ENCODE measurements at places on chromosomes 11 and 22.

DNA sequence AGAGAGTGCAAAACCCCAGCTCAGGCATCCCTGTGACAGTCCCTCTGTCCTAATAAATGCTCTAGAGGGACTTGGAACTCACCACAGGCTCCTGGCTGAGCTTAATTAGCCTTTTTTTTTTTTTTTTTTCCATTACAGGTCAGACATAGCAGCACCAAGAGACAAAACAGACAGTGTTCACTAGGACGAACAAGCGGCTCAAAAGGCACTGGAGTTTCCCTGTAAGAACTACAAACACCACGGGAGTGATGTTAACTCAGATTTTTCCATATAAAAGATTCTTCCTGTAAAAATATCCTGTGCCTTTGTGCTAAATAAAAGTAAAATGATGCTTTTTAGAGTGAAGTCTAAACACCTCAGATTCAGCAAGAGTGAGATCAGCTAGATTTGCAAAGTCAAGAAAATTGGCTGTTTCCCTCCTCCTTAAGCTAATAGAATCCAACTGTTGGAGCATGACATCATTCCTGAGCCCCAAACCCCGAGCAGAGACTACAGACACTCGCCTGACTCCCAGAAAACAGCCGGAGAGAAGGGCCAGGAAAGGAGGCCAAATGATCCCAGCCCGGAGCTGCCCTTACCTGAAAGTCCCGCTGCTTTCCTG lies 101.0 kb upstream of the AKIP1 start:
- DNase-seq = no peak

DNA sequence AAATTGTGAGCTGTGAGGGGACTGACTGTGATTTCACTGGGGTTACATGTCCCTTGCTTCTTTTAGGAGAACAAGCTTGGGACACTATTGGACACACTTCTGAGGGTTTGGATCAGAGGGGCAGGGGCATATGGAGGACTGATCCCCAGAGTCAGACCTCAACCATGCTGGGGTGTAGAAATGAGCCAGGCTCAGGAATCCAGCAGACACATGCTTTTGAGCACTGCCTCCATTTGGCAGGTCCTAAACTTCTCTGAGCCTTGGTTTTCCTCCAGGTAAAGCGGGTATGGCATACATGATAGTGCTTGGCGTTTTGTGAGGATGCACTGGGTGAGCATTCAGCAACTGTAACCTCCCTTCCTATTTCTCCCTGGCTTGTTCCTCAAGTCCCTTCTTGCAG lies 74.7 kb downstream of the ADAMTS15 start:
- DNase-seq = no peak

- no peak for DNase-seq
These were observed 797 bp upstream of the B3GAT3 start for GRCh38 chr11:62622476-62623089.

- DNase-seq = no peak
These were observed 16.3 kb upstream of the CABP2 start for GRCh38 chr11:67539550-67539949.

DNA sequence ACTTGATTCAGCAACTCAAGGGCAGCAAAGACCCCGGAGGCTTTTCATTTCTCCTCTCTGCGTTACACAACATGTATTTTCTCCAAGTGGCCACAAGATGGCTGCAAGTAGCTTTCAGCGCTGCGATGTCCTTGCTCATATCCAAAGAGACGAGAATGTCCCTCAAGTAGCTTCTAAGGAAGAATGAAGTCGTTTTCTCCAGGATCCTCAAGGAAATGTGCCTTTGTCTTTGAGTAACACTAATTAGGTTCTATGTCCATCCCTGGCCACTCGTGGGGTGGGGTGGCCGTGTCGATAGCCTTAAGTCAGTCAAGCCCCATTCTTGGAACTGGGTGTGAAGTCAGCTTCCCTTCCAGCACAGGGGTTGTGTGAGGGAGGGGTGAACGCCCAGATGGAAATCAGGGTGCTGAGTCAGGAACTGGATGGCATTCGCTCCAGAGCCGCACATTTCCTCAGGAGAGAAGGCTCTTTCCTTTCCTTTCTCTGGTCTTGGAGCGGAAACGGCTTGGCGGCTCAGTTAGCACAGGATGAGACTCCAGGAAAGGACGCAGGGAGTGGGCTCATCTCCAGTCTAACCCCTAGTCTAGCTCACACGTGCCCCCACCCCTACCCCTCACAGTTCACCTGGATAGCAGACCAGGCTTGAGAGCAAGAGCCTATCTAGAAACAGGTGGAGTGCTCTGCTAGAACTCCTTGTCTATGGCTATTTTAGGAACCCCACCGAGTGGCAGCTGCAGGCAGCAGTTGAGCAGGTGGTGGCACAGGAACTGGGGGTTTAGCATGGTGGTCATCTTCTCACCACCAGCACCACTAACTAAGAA lies 44.3 kb downstream of the NNMT start:
- peak; percentile 16 for DNase-seq

DNA sequence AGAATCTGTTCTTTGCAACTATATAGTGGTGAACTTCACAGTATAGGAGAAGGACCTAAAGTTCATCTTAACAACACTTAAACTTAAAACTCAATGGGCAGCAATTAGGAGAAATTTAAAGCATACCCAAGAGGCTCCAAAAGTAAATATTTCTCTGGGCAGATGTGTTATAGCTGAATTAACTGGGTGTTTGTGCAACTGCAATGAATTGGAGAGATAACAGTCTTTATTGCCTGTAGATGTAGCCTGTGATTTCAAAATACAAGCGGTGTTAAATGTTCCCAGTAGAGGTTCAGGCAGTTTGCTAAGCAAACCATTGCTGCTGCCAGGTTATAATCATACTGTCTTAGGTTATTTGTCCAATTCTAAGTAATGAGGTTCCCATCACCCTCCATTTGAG lies 294.1 kb upstream of the MTNR1B start:
- no peak for DNase-seq

- DNase-seq = no peak
These were observed 50.4 kb downstream of the GDPD4 start for GRCh38 chr11:77250881-77251640.

- DNase-seq = peak; percentile 81
These were observed 13.1 kb downstream of the EEF1G start for GRCh38 chr11:62560566-62561103.

- DNase-seq = no peak
These were observed 226.3 kb downstream of the DSCAML1 start for GRCh38 chr11:117570701-117571100.

- DNase-seq = no peak
These were observed 43.8 kb downstream of the NEU3 start for GRCh38 chr11:75032550-75032935.

GRCh38 chr11:116217006-116217405 lies 555.8 kb downstream of the BUD13 start:
- peak; percentile 27 for DNase-seq

DNA sequence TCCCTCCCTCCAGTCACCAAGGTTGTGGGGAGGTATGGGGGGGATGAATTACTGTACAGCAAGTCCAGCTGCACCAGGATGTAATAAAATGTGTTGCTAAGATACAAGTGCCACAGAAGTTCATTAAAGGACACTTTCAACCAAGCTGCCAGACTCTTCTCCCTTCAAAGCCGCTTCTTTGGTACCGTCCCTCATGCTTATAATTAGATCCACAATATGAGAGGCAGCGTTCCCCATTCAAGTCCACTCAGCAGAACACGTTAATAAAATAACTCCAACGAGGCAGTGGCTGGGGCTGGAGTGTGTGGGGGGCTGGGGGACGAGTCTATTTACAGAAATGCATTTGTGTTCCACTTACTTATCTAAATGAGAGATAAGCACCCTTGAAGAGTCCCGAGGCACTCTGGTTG lies 14.7 kb downstream of the PHF21B start:
- no peak for DNase-seq

GRCh38 chr22:37400719-37401118 lies 26.6 kb downstream of the ELFN2 start:
- DNase-seq = no peak

DNA sequence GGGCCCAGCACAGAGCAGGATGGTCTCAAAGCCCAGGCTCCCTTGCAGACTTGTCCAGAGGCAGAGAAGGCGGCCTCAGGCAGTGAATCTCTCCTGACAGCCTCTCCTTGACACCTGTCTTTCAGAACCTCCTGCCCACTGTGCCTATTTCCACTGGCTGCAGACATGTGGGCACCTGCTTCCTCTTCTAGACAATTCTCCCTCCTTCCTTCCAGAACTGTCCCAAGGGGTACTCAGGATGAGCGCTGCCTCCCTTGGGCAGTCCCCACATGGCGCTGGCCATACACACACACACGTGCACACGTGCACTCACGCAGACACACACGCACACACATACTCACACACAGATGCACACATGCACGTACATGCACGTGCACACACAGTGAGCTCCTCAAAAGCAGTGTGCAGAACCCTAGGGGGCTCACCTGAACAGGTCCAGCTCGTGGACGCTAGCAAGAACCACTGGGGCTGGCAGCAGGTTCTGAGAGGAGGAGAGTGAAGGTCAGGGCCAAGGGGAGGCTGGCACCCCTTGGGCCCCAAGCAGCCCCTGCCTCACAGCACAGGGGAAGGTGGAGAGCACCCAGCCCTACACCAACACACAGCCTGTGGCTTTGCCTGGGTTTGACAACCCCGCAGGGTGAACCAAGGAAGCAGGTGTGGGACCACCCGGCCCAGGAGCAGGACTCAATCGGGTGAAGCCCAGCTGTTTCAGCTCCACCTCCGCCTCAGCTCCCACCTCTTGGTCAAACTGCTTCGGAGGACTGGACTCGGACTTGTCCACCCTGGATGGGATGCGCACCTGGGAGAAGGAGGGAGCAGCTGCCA lies 8.1 kb upstream of the PLXNB2 start:
- DNase-seq = no peak

DNA sequence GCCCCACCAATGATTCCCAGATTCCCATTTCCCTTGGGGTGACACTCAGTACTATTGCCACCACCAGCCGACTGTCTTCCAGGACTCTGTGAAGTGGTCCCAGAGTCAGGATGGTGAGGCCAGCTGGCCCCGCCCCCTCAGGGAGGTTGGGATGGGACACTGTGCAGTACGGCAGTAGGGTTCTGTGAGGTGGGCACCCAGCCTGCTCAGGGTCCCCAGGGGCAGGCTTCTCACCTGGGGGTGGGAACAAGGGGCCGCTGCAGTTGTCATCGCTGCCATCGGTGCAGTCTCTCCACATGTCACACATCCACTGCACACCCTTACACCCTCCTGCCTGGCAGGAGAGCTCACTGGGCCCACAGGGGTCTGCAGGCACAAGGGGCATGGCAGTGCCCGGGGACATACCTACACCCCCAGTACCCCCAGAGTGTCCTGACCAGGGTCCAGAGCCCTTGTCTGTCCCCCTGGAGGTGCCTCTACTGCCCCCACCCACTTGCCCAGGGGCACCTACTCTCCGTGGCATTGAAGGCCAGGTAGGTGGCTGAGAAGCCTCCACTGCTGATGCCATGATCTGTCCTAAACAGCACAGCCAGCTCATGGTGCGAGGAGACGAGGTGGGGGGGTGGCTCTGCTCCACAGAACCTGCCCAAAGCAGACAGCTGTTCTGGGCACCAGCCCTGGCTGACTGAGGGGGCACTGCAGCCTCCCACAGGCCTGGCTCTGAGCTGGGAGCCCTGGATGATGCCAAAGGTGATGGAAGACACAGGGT lies 1.9 kb upstream of the C1QTNF5 start:
- DNase-seq = no peak

- DNase-seq = no peak
These were observed 24.9 kb downstream of the USH1C start for GRCh38 chr11:17519061-17519885.

GRCh38 chr11:125343086-125343717 lies 152.9 kb downstream of the FEZ1 start:
- DNase-seq = no peak

- DNase-seq = no peak
These were observed 1145.1 kb downstream of the LRRC4C start for GRCh38 chr11:40314327-40314726.

- no peak for DNase-seq
These were observed 38.3 kb upstream of the TFIP11 start for GRCh38 chr22:26550498-26551033.

- no peak for DNase-seq
These were observed 12.7 kb downstream of the MFNG start for GRCh38 chr22:37473437-37473946.

GRCh38 chr11:20022363-20023081 lies 137.8 kb downstream of the DBX1 start:
- no peak for DNase-seq

- no peak for DNase-seq
These were observed 105.9 kb downstream of the TRPC6 start for GRCh38 chr11:101477926-101478325.

GRCh38 chr11:64059339-64060140 lies 23.8 kb downstream of the FLRT1 start:
- DNase-seq = no peak

GRCh38 chr11:112615238-112615637 lies 346.0 kb upstream of the NCAM1 start:
- DNase-seq = no peak

- no peak for DNase-seq
These were observed 91.9 kb upstream of the BID start for GRCh38 chr22:17866127-17866526.

- no peak for DNase-seq
These were observed 6.7 kb downstream of the JOSD1 start for GRCh38 chr22:38694049-38694448.

- DNase-seq = no peak
These were observed 46.4 kb downstream of the RAB30 start for GRCh38 chr11:83025267-83025704.

DNA sequence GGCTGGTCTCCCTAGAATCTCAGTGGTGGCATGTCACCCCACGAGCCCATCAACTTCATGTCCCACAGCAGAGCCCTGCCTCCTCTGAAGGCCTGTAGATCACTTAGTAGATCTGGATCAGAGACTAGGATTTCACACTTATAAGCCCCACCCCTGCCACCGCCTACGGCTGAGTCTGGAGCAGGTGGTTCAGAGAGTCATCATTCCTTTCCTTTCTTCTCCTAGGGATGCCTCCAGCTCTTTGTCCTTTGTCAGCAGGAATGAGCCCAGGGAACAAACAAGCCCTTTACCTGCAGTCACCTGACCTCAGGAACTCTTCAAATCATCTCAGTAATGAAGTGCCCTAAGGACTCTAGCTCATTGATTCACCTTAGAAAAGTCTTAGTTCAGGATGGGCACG lies 37.8 kb downstream of the SCGB1A1 start:
- DNase-seq = no peak

GRCh38 chr11:73671701-73672100 lies 25.3 kb downstream of the PLEKHB1 start:
- no peak for DNase-seq

- no peak for DNase-seq
These were observed 156.0 kb downstream of the PKNOX2 start for GRCh38 chr11:125320347-125321076.

DNA sequence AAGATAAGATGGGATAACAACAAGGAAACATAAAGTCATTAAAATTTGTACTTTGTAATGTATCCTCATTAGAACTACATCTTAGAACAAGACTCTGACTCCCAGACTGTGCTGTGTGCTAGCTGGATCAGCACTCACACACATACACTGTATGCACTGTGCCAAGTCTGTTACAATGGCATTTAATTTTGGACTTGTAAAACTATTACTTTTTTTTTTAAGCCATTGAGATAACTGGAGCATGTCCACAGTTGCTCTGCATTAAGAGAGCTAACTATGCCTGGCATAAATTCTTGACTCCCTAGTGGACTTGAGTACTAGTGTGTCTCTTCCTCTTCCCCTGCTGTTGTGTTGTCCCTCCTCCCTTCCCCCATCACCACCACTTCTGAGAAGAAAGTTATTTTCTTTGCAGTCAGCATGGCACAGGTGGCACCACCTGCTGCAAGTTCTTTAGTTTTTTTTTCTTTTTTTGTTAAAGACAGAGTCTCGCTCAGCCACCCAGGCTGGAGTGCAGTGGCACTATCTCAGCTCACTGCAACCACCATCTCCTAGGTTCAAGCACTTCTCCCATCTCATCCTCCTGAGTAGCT lies 268.6 kb downstream of the TMEM135 start:
- DNase-seq = no peak

Data from stimulated activated naive CD8-positive, alpha-beta T cell treated with anti-CD3 and anti-CD28 coated beads, Interleukin-15, Interleukin-2, amounts not matched to agents 100 U/mL and 50 U/mL, for 24 hours (primary cell).